ENCODE measurements at places on chromosomes 3 and 15.

- DNase-seq = no peak
- H3K4me3 ChIP-seq = no peak overlapping the region
- H3K4me1 ChIP-seq = no peaks in the 10 kb centered on the region
- no peaks in the 10 kb centered on the region for H3K36me3 ChIP-seq
- no peaks in the 10 kb centered on the region for H3K27me3 ChIP-seq
These were observed 658.2 kb upstream of the LMCD1 start for GRCh38 chr3:7843441-7843840.

DNA sequence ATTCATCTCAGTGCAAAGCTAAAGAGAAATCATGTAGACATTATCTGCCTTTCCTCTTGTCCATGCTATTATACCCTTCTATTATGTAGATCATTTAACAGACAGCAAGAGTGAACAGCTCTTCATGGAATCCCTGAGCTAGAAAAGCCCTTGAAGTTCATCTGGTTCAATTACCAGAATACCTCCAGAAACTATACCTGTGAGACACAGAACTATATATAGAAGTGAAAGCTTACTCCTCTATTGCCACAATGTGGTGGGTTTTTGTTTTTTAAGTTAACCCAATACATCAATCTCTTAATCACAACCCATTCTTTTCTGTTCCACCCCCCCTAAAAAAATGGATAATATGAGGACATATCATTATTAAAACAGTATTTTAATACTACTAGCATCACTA, 347.7 kb downstream of the PLCL2 start:
- no peaks in the 10 kb centered on the region for H3K27me3 ChIP-seq
- H3K27ac ChIP-seq = no peak overlapping the region
- no peak overlapping the region for H3K4me3 ChIP-seq
- no peaks in the 10 kb centered on the region for H3K4me1 ChIP-seq
- H3K36me3 ChIP-seq = no peaks in the 10 kb centered on the region

GRCh38 chr3:108486941-108487340, 23.5 kb downstream of the MYH15 start:
- no peaks in the 10 kb centered on the region for H3K27me3 ChIP-seq
- H3K27ac ChIP-seq = no peak overlapping the region
- DNase-seq = no peak
- peaks cover 8% of the 10 kb centered on the region for H3K4me1 ChIP-seq
- no peaks in the 10 kb centered on the region for H3K36me3 ChIP-seq

DNA sequence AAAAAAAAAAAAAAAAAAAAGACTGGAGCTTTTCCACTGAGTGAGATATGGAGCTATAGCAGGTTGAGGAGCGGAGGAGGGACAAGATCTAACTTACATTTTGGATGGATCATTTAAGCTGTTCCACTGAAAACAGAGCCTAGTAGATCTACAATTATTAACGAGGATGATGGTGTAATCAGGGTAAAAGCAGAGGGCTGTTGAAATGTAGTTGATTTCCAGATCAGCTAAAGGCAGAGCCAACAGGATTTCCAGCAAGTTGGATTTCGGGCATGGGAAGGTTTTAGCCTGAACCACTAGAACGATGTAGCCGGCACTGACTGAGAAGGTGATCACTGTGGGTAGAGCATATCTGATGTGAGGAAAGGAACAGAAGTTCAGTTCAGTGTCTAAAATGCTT, 360.7 kb downstream of the EPHB1 start:
- no peak overlapping the region for H3K4me3 ChIP-seq
- no peaks in the 10 kb centered on the region for H3K36me3 ChIP-seq
- DNase-seq = no peak
- no peak overlapping the region for H3K27ac ChIP-seq
- no peaks in the 10 kb centered on the region for H3K4me1 ChIP-seq

GRCh38 chr15:33016405-33017024, 178.0 kb downstream of the FMN1 start:
- no peak for DNase-seq
- H3K4me3 ChIP-seq = no peak overlapping the region
- H3K27ac ChIP-seq = no peak overlapping the region
- no peaks in the 10 kb centered on the region for H3K27me3 ChIP-seq
- H3K36me3 ChIP-seq = no peaks in the 10 kb centered on the region

DNA sequence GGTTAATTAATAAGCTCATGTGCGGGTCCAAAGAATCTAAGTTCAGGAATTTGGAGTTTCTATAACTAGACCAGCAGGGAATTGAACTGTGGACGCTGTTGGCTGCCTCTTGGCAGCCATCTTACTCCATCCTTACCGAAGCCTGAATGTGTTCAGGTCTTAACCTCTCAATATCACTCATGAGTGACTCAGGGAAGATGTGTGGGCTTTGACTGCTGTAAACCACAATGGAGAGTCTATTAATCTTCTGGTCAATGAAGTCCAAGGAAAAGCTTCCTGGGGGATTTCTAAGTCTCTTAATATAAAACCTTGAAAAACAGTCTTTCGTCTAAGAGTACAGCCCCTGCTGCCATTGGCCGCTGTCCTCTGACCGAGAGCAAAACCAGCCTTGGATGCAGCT, 46.7 kb upstream of the OXTR start:
- DNase-seq = no peak
- no peaks in the 10 kb centered on the region for H3K4me1 ChIP-seq
- no peak overlapping the region for H3K4me3 ChIP-seq

- peaks cover 95% of the 10 kb centered on the region for H3K4me1 ChIP-seq
- H3K27me3 ChIP-seq = no peaks in the 10 kb centered on the region
- DNase-seq = no peak
- H3K27ac ChIP-seq = no peak overlapping the region
These were observed 30.2 kb downstream of the NPTN start for GRCh38 chr15:73602992-73603391.

- H3K4me3 ChIP-seq = no peak overlapping the region
- no peak for DNase-seq
- no peaks in the 10 kb centered on the region for H3K36me3 ChIP-seq
These were observed 40.1 kb downstream of the TMEM44 start for GRCh38 chr3:194592798-194593752.

DNA sequence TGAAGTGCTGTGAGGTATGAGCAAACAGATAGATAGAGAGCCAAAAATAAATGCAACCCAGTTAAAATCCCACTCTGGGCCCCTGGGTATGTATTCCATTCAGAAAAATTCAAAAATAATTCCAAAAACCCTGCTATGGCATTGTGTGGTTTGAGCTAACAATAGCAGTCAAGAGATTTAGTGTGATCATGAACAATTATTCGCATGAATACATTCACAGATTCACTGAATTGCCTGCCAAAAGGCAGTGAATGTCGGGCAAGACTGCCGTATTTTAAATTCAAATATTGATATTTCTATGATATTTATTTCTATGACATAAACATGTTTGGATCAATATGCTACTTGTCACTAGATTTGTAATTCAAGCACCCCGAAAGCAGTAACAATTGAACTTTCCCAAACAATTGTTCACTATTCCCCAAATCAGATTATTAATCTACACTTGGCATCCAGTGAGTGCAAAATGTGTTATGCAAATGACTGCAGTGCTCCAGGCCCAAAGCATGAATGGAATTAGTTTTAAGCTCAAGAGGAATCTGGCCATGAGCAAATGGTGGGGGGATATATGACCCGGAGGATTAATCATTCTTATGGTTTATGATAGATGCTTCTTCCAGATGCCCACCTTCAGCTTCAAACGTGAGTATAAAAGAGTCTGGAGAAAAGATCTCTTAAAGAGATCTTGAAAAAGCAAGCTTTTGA, 417.0 kb upstream of the MEIS2 start:
- H3K27me3 ChIP-seq = no peaks in the 10 kb centered on the region
- H3K4me1 ChIP-seq = no peaks in the 10 kb centered on the region
- no peaks in the 10 kb centered on the region for H3K36me3 ChIP-seq
- DNase-seq = no peak
- no peak overlapping the region for H3K4me3 ChIP-seq

DNA sequence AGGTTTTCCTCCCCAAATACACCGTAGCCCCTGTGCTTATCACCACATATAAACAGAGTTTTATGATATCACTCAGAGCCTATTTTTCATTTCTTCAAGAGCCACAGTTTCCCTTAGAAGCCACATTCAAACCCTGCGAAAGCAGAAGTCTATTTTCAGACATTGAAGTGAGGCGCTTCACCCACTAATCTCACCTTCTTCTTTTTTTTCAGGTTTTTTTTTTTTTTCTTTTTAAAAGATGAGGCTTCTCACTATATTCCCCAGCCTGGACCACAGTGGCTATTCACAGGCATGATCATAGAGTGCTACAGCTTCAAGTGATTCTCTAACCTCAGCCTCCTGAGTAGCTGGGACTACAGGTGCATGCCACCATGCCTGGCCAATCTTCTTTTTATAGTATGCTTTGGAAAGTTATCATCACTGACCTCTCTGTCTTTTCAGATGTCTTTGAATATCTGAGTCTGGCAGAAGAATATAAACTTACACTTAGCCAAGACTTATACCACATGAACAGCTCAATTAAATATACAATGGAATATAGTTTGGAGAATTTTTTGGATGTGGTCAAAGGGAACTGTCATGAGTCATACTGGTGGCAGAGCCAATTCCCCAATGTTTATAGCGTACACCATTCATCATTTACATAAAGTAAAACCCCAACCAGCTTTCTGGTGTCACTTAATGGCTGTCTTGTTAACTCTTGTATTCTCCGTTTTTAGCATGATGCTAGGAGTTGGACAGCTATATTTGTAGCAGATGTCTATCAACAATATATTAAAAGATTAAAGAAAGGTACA, 59.7 kb upstream of the CCDC50 start:
- H3K4me1 ChIP-seq = no peaks in the 10 kb centered on the region
- DNase-seq = no peak
- H3K4me3 ChIP-seq = no peak overlapping the region
- no peak overlapping the region for H3K27ac ChIP-seq

DNA sequence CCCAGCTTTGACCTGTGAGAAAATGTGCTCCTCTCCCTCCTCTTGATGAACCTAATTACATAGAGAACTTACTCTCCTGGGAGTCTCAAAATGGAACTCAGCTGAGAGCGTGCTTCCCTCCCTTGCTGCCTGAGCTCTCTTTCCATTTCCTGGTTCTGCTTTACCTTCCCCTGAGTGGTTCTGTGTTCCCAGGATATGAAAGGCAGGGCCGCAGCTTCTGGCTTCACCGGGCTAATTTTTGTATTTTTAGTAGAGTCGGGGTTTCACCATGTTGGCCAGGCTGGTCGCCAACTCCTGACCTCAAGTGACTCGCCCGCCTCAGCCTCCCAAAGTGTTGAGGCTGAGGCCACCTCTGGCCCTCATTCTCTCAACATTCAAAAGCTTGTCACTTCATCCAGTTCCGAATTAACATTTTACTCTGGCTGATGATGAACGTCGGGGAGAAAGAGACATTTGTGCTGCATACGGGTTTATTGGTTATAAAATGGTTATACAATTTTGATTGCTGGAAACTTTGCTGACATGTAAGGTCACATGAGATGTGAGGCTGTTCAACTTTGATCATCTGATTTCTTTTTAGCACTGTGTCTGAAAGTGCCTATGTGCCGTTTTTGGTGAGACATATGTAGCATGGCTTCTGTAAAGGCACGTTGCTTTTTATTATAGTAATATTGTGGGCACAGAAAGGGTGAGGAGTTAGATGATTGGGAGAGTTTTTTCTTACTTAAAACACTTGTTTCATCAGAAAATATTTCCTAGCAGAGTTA, 6.6 kb downstream of the PLS1 start:
- no peak overlapping the region for H3K27ac ChIP-seq
- no peaks in the 10 kb centered on the region for H3K4me1 ChIP-seq
- H3K4me3 ChIP-seq = no peak overlapping the region
- no peaks in the 10 kb centered on the region for H3K27me3 ChIP-seq

DNA sequence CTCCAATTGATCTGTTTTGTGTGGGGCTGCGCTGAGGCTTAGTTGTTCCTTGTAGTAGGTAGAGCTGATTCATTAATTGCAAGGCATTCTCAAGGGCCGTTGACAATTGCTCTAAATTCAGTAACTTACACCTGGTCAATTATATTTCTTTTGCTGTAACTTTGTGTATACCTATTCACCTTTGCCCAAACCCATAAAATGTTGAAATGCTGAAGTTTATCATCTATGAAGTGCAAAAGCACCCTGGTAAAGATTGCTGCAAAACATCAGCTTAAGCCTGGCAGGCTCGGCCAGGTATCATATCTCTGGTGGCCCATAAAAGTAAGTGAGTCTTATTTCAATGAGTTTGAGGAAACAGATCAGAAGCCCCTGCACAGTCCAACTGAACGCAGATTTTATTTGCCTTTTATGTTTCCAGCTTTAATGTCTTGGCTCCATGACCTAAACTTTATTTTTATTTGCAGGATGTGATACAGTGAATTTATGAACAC, 203.6 kb upstream of the SLCO3A1 start:
- H3K27ac ChIP-seq = no peak overlapping the region
- H3K4me1 ChIP-seq = no peaks in the 10 kb centered on the region
- H3K36me3 ChIP-seq = no peaks in the 10 kb centered on the region

DNA sequence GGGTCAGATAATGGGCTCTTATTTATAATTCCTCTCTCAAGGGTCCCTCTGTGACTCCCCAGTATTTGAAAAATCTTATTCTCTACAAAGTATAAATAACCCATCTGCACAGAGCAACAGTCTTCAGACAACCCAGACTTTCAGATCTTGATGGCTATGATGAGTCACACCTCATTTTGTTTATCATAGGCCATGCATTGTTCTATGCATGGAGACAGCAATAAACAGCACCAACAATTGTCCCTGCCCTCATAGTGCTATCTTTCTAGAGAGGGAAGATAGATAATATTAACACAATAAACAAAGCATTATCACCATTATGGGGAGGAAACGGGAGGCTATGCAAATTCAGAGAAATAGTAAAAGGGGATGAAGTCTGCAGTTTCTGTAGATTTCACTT, 13.4 kb downstream of the FHIT start:
- H3K4me3 ChIP-seq = no peak overlapping the region
- no peaks in the 10 kb centered on the region for H3K4me1 ChIP-seq
- no peak for DNase-seq
- no peaks in the 10 kb centered on the region for H3K27me3 ChIP-seq

DNA sequence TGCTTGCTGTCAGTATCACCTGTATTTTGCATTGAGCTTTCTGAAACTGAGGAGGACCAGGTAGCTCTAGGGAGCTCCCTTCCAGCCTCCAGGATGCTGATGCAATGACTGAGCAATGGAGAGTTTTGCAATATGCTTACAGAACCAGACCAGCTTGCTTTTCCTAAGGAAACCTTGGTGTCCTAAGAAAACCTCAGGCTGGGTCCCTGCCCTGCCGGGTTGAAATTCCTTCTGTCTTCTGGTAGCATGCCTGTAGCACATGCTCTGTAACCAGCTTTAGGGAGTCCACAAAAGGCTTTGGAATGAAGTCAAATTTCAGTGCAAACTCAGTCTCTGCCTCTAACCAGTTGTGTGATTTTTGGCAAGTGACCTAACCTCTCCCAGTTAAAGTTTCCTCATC, 65.8 kb upstream of the GSK3B start:
- H3K27me3 ChIP-seq = no peaks in the 10 kb centered on the region
- no peaks in the 10 kb centered on the region for H3K36me3 ChIP-seq
- no peak overlapping the region for H3K4me3 ChIP-seq
- no peak overlapping the region for H3K27ac ChIP-seq
- DNase-seq = no peak
- H3K4me1 ChIP-seq = peaks cover 10% of the 10 kb centered on the region

GRCh38 chr3:99586701-99587100, 51.7 kb upstream of the COL8A1 start:
- no peaks in the 10 kb centered on the region for H3K4me1 ChIP-seq
- no peak for DNase-seq
- no peak overlapping the region for H3K27ac ChIP-seq
- H3K36me3 ChIP-seq = no peaks in the 10 kb centered on the region
